ENCODE measurements at places on chromosomes 3 and 15.

GRCh38 chr15:98746375-98747155 is 98.2 kb downstream of the IGF1R start:
- no peak for DNase-seq

DNA sequence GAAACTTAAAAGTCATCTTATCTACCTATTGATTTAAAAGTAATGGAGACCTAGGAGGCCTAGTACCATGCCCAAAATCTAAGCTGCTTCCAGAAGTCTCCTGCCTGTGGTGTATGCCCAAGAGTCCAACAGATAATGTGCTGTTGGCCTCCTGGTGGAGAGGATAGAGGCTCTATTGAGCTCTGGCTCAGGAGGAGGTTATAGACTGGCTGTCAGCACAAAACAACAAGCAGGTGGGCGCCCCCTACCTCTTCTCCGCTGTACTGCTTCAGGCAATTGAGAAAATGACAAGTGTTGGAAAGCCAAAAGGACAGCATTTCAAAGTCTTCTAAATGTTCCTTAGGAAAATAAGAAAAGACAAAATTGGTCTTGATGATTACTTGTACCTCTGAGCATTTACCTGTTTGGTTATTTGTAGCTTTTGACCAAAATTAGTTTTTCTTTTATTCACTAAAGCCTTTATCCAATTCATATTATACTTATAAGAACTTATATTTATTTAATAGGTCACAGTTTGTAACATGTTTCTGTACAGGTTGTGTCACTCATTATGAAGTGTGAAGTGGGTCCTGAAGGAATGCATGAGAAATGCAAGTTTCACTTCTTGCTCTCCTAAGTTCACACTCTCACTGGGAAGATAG is 17.2 kb upstream of the GNB5 start:
- peak; percentile 80 for DNase-seq

DNA sequence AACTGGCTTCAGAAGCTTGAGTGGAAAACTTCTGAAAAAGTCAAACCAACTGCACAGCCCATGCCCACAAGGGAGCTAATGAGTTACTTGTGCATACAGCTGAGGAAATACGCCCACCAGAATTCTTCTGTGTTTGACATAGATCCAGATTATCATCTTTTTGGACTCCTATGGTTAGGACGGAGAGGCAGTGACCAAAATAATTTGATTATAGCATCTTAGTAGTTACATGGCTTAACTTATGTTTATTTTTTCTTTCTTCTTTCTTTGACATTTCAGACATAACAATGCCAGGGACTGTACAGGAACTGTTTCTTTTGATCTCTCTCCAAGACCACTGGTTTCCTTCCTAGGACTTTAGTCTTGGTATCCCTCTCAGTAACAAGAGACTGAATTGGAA is 246.1 kb upstream of the RASGRP1 start:
- peak; percentile 12 for DNase-seq

- peak; percentile 60 for DNase-seq
Measured at GRCh38 chr15:70956201-70956995, 63.8 kb downstream of the LRRC49 start.

DNA sequence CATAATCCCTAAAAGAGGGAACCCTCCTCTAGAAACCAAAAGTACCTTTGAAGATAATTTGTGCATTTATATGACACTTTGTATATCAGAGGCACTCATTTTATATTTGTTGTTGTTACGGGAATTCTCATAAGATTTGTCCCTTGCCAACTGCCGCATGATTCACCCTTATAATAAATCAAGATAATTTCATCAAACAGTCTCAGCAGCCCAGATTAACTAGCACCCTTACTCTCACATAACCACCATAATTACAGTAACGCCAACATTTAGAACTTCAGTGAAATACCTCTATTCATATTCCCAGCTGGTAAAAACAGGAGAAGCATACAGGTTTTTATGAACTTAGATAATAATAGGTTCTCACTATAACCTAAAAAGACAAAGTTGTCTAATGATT is 271.9 kb downstream of the LRRC3B start:
- DNase-seq, result no peak

- no peak for DNase-seq
Measured at GRCh38 chr3:103085465-103085864, 650.6 kb downstream of the ZPLD1 start.

DNA sequence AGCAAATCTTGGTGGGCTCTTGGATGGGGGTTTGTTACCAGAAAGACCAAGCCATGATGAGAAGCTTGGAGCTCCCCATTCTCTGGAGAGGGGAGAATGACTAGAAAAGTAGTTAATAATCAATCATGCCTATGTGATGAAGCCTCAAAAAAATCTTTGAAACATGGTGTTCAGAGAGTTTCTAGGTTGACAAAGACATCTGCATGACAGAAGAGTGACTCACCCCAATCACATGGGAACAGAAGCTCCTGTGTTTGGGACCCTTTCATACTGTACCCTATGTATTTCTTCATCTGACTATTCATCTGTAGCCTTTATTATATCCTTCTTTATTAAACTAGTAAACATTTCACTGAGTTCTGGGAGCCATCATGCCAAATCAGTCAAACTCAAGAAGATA is 87.4 kb downstream of the BCHE start:
- no peak for DNase-seq
